NCI-H2227 treated with DMSO at 0.1 percent for 48 hours (cell line): ENCODE measurements at places on chromosomes 2 and 18.

GRCh38 chr2:102826904-102827303 is 65.1 kb downstream of the TMEM182 start:
- DNase-seq, result peak; percentile 82

DNA sequence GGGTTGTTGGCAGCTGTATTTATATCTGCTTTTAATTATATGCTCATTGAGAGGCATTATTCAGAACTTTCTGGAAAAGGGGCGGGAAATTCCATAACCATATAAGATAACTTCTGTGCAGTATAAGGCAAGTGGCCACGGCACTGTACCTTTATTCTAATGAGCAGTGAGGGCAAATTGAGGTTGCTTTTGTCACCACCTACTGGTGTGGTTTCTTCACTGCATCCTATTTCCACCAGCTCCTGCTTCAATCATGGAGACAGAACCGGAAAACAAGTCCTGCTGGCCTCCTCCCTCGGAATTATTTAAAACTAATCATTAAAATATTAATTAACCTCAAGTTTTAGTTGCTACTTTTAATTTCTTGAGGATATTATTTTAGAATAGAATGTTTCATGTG is 759.4 kb downstream of the CBLN2 start:
- DNase-seq, result no peak

- DNase-seq, result no peak
These were observed 59.3 kb upstream of the CCDC68 start for GRCh38 chr18:55018602-55019001.

DNA sequence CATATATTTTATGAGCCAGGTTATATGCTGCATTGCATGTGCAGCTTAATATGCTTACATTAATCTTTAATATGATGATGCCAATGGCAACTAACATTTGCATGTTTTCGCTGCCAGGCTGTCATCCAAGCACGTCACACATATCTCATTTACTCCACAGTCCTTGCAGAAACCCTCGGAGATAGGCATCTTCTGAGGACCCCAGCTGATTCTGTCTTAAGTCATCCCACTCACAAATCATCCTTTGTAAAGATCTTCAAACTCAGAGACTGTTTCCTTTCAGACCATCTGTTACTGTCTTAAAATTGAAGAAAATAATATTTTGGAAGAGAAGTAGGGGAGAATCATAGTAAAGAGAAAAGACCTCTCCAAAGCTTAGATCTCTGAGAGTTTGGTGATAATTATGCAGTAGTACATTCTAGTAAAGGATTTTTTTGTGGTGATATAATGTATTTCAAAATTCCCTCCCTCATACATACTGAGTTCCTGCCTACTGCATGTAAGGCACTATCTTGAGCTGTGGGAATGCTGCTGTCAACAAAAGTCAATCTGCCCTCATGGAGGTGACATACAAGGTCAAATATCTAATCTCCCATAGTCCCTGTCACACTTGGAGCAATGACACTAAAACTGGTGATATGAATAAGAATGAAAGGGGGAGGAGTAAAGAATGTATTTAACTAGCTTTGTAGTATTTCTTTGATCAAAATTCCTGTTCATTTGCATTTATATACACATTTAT is 11.0 kb downstream of the ITGA4 start:
- DNase-seq, result no peak

- no peak for DNase-seq
These were observed at the start of gene PSD4 for GRCh38 chr2:113173542-113174375. Gene PSD4 (plus strand): TSS chr2:113173971. CDS start chr2:113182457, 8,486 bp downstream.

- DNase-seq, result no peak
These were observed 130.7 kb downstream of the SH3RF3 start for GRCh38 chr2:109259671-109260070.

GRCh38 chr2:128318776-128319464 is at the start of gene HS6ST1:
Gene HS6ST1 (minus strand): TSS chr2:128318868. CDS start chr2:128318563, 305 bp downstream.
- peak; percentile 78 for DNase-seq

GRCh38 chr2:168456521-168457189 is 583 bp downstream of the CERS6 start:
- peak; percentile 40 for DNase-seq

GRCh38 chr2:113010088-113010487 is 4.8 kb downstream of the IL36A start:
- DNase-seq, result no peak

- DNase-seq, result no peak
These were observed 105.9 kb upstream of the CREB1 start for GRCh38 chr2:207423886-207424285.

DNA sequence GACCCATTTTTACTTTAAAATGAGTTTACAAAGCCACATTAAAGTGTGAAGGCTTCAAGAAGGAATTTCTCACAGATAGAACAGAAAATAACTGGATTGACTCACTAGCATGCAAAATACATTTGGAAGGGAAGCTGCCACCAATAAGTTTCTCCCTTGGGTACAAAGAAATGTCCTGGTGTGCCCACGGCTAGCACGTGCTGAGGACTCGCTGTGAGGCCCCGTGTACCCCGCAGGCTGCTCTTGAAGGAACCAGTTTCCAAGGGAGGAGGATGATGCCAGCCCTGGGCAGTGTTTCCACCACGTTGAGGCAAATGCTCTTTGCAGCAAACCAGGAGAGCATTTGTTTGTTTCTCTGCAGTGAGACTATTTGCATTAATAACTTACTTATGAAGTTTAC is 207.3 kb downstream of the SH3RF3 start:
- no peak for DNase-seq

DNA sequence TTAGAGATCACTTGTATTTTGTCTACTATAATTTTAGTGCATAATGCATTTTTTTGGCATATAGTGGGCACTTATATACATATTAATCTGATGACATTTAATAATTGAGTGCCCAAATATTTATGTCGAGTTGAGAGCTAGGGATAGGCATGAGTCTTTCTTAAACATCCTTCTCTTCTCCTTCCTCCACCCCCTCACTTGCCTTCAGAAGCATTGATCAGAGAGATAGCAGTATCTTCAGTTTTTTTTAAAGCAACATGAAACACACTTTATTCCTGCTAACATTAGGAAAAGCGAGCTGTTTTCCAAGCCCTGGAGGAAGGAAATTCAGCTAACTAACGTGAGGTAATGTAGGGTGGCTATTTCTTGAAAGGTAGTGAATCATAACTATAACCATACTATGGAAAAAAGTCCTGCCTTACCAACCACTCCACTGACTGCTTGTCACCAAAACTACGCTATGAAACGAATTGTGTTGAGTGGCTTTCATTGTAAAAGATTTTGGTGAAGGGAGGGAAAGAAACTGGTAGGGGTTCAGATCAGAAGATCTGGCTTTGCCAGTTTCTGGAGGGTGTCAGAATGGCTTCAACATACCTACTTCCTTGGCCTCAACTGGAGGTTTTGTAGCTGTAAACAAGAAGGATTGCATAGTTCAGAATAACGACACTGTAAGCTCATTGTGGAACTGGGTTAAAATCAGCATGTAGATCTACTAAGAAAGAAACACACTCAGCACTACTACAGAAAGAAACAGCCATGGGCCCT is 2.3 kb upstream of the ITGA4 start:
- no peak for DNase-seq

DNA sequence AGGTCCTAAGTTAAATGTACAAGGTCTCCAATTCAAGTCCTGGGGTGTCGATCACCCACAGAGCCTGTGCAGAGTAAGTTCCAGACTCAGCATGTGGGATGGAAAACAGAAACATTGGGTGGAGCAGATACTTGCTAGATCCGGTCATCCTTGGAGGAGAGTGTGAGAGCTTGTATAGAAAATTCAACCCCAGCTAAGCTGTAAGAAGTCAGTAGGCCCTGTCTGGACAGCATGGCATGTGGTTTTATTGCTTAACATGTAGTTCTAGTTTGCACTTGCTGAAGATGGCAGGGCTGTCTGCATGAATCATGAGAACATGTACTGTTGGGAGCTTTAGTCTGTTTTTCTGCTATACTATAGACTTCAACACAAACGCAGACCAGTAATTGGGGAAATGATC is 189.6 kb upstream of the RMP24 start:
- DNase-seq, result no peak

DNA sequence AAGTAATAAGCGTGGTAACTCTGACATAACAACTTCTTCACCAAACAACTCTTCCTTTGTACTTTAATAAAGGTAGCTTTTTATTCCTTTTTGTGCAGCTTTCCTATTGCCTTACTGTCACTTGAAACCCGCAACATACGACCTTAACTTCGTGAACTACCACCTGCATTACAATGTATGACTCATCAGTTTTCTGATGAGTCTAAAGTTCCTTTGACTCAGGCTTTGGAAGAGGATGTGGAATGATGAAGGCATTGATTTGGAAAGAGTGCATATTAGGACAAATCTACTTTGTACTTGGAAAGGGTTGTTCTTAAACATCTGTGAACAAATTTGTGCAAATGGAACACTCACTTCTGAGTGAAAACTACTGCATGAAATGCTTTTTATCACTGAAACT is 1012.1 kb downstream of the TMEM182 start:
- DNase-seq, result no peak

DNA sequence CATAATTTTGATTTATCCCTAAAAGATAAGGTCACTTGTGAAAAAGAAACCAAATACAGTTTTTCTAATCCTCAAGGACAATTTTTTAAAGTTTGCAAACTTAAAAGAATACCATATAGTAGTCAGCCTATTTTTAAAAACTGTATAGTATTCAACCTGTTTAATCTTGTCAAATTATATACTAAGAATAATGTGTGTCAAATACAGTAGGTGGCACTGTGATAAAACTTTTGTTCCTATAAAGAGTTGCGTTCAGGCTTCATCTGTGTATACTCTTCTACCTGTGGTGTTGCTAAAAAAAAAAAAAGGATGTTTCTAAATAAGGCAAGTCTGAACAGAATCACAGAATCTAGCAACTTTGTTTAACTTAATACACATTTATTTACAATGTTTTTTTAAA is 68.6 kb downstream of the CCDC138 start:
- peak; percentile 13 for DNase-seq

DNA sequence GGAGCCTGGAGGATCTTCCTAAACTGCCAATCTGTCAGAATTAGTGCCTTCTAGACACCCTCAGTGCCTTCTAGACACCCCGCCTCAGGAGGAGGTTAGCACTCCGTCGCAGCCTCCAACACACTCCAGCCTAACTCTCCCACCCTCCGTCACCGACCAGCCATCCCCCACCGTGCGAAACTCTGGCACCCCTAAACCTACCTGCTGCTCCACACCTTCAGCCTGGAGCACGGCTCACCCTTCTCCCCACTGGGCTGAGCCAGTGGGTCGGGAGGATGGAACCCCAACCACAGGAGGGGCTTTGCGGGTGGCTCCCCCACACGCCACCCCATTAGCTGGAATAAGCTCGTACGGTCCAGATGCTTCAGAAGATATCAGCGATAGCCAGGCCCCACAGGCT is 468.9 kb upstream of the HS6ST1 start:
- DNase-seq, result no peak

- DNase-seq, result no peak
These were observed 13.3 kb upstream of the ATP8B1 start for GRCh38 chr18:57816208-57816954.

DNA sequence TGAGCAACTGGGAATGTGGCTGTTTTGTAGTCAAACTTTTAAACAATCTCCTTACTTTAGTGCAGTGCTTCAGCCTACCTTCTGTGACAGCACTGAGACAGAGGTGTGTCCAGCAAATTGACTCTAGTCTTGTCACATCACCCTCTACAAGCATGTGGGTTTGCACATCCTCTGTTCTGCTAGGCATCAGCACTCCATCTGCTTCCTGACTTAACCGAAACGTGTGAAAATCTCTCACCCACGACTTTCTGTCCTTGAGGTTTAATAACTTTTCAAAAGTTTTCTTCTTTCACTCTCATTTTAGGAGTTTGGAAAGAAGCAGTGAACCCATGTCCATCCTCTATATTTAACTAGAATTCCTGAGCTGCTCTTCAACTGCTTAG is 42.6 kb downstream of the TTR start:
- DNase-seq, result no peak

DNA sequence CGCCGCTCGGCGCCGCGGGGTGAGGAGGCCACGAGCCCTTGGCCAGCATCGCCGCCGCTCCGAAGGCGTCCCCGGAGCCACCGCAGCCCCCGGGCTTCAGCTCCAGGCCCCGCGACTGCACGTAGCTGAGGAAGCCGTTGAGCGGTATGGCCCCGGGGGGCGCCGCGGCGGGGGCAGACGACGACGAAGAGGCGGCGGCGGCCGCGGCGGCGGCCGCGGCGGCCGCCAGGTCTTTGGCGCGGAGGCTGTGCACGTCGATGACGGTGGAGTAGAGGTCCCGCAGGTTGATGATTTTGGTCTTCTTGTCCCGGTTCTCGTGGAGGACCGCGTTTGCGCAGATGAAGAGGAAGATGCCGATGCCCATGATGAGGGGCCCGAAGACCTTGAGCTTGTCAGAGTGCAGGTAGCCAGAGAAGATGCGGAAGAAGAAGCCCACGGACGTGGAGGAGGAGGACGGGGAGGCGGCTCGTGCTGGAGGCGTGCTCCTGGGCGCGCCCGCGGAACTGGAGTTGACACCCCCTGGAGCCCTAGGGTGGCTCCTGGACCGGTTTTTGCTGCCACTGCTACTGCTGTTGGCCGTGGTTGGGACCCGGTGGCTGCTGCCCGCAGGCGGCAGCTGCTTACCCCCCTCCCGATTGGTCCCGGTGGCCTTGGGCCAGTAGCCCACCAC is 4.0 kb downstream of the TMEM200C start:
- no peak for DNase-seq

DNA sequence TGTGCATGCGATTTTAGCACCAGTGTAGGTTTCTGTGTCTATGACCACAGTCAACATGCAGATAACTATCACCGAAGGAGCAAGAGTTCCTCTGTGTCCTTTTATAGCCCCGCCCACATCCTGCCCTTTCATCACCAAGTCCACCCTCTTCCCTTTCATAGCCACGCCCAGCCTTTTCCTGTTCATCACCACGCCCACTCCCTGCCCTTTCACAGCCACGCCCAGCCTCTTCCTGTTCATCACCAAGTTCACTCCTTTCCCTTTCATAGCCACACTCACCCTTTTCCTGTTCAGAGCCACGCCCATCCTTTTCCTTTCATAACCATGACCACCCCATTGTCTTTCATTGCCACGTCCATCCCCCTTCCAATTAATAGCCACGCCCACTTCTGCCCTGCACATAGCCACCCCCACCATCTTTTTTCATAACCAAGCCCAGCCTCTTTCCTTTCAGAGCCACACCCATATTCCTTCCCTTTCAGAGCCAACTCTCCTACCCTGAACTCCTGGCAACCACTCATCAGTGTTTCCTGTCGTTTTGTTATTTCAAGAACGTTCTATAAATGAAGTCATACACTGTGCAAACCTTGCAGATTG is 273.9 kb downstream of the MYT1L start:
- no peak for DNase-seq

- DNase-seq, result no peak
These were observed 55.1 kb upstream of the ZNF397 start for GRCh38 chr18:35185771-35186170.

- no peak for DNase-seq
These were observed 30.1 kb downstream of the FHOD3 start for GRCh38 chr18:36327352-36328316.
